ENCODE measurements at places on chromosomes 6 and 20. TPM values are rescaled to one million over a fixed set of nuclear protein-coding genes. Genes with fewer than 3 reads are reported as not detected.

DNA sequence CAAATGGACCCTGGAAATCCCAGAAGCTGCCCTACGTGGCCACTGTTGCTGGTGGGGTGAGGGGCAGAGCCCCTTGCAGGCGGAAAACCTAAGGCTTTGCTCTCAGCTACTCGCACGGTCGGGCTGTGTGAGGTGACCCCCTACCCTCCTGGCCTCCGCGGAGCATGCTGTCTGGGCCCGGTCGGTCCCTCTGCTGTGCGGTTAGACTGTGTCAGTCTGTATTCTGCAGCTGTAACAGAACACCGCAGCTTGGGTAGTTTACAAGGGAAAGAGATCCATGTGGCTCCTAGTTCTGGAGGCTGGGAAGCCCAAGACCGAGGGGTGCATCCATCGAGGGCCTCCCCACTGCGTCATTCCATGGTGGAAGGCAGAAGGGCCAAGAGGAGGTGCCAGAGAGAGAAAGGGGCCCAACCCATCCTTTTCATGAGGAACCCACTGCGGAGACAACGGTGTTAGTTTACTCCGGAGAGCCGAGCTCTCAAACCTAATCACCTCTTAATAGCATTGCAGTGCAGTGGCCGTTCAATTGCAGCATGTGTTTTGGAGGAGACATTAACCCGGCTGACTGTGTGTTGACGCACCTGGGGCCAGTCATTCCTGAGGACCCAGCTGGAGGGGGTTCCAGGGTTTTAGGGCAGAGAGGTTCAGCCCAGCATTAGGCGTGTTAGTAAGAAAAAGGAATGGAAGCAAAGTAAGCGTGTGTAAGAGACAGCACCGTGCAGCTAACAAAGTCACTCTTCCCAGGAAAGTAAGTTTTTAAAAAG is 18.3 kb downstream of the COL9A3 start:
- no peak for DNase-seq

GRCh38 chr6:167050903-167051302 is 51.7 kb downstream of the CEP43 start:
- no peak for DNase-seq

DNA sequence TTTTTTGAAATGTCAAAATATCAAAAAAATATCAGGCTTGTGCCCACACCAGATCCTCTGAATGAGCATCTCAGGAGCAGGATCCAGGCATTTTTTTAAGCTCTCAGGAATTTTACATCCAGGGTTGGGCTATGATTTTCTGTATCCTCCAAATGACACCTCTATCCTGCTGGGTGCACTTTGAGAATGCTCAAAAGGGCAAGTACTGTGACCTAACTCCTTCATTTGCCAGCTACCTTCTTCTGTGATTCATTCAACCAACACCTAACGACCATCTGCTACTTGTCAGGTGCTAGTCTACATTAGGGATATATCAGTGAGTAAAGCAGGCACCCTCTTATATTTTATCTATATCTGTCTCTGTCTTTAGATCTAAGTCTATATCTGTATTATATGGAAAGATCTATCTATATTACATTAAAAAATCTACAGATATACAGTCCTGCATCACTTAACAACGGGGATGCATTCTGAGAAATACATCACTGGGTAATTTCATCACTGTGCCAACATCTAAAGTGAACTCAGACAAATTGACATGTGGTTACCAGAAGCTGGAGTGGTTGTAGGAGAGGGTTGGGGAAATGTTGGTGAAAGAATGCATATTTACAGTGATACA is 131.6 kb downstream of the KIF16B start:
- DNase-seq = no peak

DNA sequence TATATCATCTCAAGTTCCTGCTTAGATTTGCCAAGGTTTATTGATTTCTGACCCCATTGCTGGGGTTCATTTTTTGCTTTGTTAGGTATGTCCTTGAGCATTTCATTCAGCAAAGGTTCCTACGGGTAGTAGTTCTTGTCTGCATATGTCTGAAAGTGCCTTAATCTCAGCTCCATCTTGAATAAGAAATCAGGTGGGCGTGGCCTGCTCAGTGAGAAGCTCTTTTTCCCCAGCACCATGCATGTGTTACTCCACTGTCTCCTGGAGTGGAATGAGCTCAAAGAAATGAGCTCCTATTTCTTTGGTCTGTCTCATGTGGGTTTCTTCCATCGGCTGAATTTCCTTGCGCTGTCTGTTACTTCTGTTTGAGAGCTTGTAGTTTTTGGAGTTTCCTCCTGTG is 201.9 kb downstream of the QKI start:
- DNase-seq = no peak

DNA sequence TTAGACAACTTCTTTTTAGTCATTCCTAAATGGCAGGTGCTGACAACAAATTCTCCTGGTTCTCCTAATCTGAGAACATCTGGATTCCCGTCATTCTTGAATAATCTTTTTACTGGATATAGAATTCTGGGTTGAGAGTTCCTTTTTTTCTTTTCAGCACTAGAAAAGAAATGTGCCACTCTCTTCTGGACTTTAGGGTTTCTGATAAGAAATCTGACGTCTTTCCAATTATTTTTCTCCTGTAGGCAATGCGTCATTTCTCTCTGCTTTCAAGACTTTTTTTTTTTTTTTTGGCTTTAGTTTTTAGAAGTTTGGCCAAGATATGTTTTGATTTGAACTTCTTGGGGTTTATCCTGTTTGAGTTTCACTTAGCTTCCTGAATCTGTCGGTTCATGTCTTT is 66.1 kb upstream of the RNF24 start:
- no peak for DNase-seq

GRCh38 chr6:166301611-166302529 is 6.3 kb downstream of the PRR18 start:
- no peak for DNase-seq

GRCh38 chr6:143701349-143702234 is 23.8 kb downstream of the PHACTR2 start:
- no peak for DNase-seq

DNA sequence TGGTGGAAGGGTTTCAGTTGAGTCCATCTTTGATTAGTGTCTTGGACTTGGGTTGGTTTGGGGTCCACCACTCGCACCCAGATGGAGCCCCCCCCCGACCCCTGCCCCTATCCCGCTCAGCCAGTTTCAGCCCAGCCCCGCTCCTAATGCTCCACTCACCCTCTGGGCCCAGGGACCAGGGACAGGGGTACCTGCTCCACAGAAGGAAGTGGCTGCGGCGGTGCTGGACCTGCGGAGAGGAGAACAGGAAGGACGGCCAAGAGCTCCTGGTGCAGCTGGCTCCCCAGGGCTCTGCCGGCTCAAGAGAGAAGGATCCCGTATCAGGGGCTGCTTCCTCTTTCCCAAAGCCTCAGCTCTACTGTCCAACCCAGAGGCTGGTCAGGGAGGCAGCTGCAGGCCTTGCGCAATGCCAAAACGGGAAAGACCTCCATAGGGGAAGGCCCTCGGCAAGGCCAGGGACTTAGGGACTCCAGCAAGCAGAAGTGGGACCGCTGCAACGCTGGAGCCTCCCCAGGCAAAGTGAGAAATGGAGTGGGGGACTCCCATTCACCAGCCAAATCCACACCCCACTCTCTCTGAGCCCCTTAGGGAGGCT is at the start of gene SIGLEC1:
TSS of gene SIGLEC1 (minus strand) at position 322 of the 595 bp plus-strand sequence. CDS start 5,472 bp downstream, outside the sequence.
- DNase-seq = no peak

- DNase-seq = no peak
Measured at GRCh38 chr20:8438748-8439147, 306.7 kb downstream of the PLCB1 start.

- DNase-seq = no peak
Measured at GRCh38 chr6:141488488-141488887, 644.2 kb upstream of the GJE1 start.

DNA sequence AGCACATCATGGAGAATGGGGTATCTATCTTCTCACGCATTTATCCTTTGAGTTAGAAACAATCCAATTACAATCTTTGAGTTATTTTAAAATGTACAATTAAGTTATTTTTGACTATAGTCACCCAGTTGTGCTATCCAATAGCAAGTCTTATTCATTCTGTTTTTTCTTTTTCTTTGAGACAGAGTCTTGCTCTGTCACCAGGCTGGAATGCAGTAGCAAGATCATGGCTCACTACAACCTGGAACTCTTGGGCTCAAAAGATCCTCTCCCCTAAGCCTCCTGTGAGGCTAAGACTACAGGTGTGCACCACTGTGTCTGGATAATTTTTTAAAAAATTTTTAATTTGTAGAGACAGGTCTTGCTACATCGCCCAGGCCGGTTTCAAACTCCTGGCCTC is 201.5 kb upstream of the ZNF217 start:
- DNase-seq = no peak

DNA sequence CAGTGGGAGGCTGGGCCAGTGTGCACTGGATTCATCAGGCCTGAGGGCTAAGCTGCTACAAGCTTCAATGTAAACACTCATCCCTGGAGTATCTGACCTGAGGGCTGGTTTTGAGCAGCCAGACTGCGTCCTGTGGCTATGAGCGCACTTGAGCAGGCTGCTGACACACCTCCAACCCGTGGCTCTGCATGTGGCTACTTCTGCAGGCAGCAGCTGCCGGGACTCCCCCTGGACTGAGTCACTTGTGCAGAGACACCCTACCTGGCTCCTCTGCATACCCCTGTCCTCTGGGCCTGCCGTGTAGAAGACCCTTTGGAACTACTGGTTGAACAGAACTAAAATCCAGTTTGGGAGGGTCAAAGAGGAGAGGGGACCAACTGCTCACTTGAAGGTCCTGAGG is 172.0 kb downstream of the SCP2D1 start:
- DNase-seq = no peak

Gene AK9
- 8.0 TPM for total RNA-seq

Gene ESR1
- total RNA-seq = 0.94 TPM

Gene PXMP4
- total RNA-seq = 13.4 TPM

Gene SUMO4
- 9.3 TPM for total RNA-seq

DNA sequence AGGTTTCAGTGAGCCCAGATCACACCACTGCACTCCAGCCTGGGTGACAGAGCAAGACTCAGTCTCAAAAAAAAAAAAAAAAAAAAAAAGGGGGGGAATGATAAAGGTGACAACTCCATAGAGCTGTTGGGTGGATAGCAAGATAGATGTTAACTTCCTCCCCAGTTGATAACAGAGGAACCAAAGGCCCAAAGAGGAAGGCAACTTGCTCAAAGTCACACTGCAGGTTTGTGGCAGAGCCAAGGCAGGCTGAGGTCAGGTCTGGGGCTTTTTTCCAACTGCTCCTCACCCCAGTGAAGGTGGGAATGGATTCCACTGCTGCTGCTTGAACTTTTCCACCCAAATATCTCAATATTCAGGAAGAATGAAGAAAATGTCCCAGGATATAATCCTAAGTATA is 26.7 kb downstream of the HCK start:
- no peak for DNase-seq

DNA sequence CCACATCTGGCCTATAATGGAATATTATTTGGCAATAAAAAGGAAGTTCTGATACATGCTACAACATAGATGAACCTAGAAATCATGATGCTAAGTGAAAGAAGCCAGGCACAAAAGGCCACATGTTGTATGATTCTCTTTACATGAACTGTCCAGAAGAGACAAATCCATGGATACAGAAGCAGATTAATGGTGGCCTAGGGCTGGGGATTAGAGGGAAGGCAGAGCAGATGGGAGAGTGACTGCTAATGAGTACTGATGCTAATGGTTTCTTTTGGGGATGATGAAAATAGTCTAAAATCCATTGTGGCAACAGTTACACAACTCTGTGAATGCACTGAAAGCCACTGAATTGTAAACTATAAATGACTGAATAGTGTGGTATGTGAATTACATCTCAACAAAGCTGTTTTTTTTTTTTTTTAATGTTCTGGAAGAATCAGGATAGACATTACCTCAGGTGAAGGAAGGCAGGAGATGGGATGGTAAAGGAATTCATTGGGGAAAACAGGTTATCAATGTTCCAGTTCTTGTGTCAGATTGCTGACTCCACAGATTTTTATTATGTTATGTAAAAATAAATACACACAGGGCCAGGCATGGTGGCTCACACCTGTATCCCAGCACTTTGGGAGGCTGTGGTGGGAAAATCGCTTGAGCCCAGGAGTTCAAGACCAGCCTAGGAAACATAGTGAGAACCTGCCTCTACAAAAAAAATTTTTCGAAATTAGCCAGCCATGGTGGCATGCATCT is 8.9 kb upstream of the SOX12 start:
- DNase-seq = no peak

Gene GSTA3
- not detected for total RNA-seq

DNA sequence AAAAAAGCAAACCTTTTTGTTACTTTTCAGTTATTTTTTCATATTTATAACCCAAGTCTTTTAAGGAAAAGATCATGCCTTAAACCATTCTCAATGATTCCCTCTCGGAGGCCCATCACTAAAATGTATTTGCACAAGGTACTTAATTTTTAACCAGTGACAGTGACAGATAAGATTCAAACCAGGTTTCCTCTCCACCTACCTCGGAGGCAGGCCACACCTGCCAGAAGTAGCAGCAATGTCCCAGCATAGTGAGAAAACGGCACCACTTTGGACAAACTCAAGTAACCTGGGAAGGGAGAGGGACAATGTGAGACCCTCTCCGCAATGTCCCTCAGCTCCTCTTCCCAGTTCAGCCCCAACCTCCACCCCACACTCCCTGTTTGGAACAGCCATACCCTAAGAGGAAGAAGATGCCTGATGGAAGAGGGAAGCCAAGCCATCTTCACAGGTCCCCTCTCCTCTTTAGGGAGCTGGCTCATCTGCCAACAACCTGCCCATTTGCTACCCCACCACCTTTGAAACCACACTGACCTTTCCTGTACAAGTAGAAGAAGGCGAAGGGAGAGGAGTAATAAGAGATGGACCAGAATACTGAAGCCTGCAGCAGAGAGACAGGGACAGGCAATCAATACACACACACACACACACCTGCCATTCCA is 2.3 kb downstream of the ABHD16A start:
- no peak for DNase-seq

- DNase-seq = no peak
Measured at GRCh38 chr20:4441191-4441590, 280.5 kb upstream of the PRND start.

Gene HUS1B
- total RNA-seq = 1.6 TPM

- no peak for DNase-seq
Measured at GRCh38 chr20:23072892-23073586, 13.1 kb downstream of the CD93 start.

- DNase-seq = no peak
Measured at GRCh38 chr6:114452785-114453401, 110.1 kb upstream of the HS3ST5 start.

Gene TNNC2
- not detected for total RNA-seq

- no peak for DNase-seq
Measured at GRCh38 chr20:33812152-33812849, 1.2 kb downstream of the CHMP4B start.

DNA sequence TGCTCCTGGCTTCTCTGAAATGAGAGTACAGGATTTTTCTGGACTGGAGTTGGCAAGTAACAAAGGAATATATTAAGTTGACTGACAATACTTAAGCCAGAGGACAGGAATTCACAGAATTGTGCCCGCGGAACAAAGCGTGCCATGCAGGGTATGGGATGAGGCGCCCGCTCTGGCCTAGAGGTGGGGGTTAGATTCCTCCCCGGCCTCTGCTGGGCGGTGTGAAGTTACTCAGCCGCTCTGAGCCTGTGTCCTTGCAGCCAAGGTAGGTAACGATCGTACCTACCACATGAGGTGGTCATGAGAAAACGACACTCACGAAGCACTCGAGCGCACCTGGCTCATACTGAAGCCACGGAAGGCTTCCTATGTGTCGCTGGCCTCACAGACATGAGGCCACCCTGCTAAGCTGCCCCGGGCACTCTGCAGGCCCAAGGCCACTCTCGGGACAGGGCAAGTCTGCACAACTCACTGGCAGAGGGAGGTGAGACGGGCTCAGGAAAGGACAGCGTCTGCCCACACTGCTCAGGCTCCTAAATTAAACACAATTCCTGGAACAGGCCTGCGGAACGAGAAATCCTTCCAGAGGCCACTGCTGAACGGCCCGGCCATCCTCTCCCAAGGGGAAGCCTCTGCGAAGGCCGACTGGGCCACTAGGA is 70.8 kb downstream of the PSMG4 start:
- no peak for DNase-seq

Gene BLOC1S5
- total RNA-seq = 17.1 TPM
